ENCODE measurements at places on chromosomes 7 and 10.

- DNase-seq: no peak
These were observed 164.5 kb downstream of the HERPUD2 start for GRCh38 chr7:35530124-35531109.

- no peak for DNase-seq
These were observed 39.5 kb upstream of the INSIG1 start for GRCh38 chr7:155258226-155258560.

GRCh38 chr7:43891069-43891955 is 15.1 kb downstream of the URGCP start:
- no peak for DNase-seq

DNA sequence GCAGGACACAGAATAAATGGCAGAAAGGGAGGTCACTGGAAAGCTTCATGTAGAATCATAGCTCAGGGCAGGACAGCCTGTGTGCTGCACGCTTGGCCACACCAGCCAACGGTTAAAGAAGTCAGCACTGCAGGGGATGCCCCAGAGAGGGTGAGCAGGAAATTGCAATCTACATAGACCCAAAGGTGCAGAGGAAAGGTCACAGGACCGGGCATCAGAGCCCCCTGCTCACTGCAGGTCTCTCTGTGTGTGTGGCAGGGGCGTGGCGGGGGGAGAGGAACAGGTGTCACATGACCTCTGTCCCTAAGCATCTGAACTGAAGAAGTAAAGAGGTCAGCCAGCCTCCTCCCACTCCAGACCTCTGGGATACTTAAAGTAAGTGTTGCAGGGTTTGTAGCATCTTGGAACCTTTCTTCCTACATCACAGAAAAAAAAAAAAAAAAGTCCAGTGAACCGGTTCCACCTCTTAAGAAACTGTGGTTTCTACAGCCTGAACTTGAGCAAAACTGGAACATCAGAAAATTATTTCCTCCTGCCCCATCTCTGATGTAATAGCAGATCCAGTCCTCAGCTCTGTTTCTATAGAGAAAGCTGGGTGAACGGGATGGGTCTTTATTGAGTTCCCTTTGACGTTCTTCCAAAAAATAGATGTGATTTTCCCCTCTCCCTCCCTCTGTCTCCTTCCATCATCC is 64.3 kb downstream of the RGS10 start:
- DNase-seq: no peak

GRCh38 chr7:28409716-28410627 is 2.3 kb upstream of the CREB5 start:
- DNase-seq: peak; percentile 60

- DNase-seq: no peak
These were observed 4.6 kb downstream of the AGMO start for GRCh38 chr7:15557186-15557585.

GRCh38 chr10:80555415-80555814 is 17.7 kb downstream of the SH2D4B start:
- no peak for DNase-seq

DNA sequence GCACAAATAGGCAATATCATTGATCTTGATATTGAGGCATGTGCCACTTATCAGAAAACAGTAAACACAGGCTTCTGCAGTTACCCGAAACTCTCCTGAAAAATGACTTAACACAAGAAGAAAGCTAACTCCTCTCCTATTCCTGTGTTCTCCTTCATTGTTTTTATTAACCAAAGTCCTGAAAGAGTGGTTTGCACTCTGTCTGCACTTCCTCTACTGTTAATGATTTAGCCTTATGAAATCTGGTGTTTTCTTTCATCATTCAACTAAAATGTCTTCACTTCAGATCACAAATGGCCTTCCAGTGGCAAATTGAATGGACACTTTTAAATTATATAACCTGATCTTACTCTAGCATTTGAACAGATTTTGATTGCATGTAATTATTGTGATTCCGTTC is 630.6 kb upstream of the PHF14 start:
- DNase-seq: no peak

- DNase-seq: no peak
These were observed 1.4 kb upstream of the CALD1 start for GRCh38 chr7:134777908-134778580.

DNA sequence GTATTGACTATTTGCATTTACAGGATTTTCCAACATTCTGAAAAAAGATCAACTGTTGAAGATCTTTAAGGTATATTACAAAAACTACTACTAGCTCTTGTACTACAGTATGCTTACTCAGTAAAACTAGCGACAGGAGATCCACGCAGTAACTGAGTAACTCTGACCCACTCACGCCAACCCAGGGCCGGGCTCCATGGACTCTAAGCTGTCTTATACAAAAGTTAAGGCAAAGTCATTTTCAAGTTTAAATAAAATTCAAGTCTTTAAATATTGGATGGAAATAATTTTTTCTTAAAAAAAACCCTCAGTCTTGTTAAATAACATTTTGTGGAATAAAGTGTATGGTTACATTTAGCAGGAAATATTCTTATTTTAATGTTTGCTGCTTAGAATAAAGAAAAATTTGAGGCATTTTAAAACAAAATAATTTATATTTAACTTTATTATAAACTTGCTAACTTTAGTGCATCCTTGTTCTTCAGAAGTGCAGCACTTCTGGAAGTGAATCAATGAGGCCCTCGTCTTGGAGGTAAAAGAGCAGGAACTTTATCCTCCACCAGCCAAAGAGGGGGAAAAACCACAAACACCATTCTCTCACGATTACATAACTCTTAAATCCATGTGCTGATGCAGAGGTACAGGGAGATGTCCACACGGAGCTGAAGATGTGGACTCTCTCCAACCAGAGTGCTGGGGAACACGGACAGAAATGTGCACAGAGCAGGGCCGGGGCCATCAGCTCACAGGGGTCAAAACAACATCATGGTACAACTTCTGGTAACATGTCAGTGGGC is 119.9 kb downstream of the LARP4B start:
- no peak for DNase-seq

GRCh38 chr7:90693939-90694338 is 97.8 kb downstream of the CDK14 start:
- no peak for DNase-seq

DNA sequence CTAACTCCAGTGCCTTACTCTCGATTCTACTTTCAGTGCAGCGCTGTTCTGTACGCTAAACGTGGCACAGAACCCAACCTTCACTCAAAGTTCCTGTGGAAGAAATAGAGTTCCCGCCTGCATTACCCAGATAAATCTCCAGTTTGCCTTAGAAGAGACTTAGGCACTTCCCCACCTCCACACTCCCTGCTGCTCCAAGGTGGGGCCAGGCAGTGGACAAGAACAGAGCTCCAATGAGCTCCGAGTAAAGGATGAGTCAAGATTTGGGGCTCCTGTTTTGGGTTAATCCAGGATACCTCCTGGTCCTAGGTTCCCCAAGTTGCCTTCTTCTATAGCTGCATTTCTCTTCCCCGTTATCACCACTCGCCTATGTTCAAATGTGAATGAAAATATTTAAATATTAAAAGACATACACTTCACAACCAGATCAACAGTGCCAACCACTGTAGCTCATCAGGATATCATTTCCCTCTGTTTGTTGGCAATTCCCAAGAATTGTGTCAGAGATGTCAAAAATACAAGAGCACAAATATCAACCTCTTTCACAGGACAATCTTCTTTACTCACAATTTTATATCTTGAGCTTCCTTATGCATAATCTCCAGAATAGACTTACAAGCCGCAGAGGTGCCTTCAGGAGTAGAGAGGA is 48.0 kb downstream of the MALSU1 start:
- no peak for DNase-seq

DNA sequence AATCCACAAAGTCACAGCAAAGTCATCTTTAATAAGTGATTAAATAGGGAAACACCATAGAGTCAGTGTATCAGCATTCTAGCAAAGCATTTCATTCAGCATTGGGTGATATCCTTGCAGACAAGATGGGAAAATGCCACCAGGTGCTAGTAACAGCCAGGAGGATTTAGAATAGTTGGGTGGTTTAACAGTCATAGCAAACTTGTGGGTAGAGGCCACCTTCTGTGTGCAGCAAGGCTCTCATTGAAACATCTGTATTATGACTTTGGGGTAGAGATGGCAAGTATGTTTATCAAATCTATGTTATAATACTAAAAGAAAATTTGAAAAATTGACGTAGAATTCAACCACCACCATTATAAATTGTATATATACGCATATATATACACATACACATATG is 26.4 kb upstream of the ADO start:
- no peak for DNase-seq

DNA sequence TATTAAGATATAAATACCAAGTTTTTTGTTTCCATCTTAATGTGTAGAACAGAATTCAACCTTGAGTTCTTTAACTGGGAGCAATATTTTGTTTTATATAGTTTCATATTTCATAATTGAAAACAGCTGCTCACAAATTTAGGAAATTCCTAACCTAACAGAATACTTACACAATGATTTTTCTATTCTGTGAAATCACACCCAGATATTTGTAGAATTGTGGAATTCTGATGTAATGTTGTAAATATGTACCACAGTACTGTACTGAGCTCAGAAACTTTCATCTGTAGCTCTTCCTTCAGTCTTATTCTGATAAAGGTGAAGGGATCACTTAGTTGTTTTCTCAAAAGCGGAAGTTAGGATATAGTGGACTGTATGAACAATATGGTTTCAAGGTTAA is 143.4 kb upstream of the GLI3 start:
- no peak for DNase-seq

DNA sequence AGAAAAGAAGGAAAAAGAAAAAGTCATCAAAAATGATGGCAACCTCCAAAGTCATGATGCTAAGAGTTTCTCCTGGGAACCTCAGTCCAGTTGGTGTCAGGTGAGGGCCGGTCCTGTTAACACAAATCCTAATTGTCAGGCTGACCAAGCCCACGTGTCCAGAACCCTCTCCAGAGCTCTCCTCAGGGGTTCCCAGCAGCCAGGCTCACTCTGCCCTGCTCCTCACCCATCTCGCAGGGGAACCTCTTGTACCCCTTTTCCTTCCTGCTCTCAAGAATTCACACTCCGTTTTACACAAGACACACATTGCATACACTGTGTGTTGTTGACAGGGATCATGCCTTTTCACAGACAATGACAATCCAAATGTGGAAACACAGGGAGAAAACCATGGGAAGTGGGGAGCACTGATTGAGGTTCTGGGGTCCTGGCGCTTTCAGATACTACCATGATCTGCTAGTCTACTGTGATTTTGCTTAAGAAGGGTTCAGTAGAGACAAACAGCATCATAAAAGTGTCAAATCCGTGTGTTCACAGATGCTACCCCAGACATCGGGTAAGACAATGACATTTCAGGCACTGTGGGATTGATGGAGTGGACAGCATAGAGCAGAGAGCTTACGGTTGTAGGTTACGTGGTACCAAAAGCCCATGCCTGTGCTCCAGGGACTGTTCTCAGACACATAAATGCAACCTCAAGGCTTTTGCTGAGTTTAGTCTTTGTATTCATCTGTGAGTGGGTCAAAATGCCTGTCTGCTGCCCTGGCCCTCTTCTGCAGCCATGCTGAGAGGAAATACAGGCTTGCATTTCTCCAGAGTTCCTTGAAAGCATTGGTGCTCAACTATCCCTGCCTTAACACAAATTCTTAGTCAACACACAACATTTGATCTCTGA is 16.0 kb downstream of the IL2RA start:
- DNase-seq: no peak

DNA sequence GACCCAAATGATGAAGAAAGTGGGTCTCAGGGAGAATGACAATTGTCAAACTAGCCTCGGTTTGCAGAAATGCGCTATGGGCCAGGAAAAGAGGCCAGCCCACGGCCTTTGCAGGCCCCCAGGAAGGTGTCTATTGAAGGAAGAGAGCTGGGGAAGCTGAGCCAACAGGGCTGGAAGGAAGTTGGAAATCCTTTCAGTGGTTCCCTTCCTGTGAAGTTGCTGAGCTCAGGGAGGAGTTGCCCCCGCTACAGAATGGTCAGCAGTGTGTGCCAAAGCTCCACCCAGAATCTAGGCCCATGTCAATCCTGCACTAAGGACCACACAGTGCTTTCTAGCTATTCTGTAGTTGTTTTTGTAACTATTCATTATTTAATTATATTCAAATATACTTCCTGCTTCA is 91.6 kb upstream of the ANLN start:
- DNase-seq: no peak

DNA sequence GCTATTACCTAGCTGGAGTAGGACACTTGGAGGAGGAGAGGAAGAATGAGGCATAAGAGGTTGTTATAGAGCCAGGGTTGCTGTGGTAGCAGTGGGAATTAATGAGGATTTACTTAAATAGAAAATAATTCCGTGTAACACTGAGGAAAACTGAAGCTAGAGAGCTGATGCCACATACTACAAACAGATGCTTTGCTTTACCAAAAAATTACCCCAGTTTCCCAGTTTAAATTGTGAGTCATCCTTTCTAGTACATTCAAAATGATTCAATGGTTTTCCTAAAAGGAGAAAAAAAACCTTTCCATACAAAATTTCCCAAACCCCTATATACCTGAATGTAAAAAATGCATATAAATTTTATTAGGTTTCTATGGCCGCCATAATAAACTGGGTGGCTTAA is 58.3 kb downstream of the ZNF518A start:
- DNase-seq: no peak

GRCh38 chr10:49599546-49599945 is 10.6 kb upstream of the SLC18A3 start:
- DNase-seq: no peak

GRCh38 chr7:42232275-42232674 is 4.7 kb downstream of the GLI3 start:
- DNase-seq: no peak

GRCh38 chr7:27564881-27565482 is 97.7 kb downstream of the HIBADH start:
- peak; percentile 20 for DNase-seq

- no peak for DNase-seq
These were observed 52.6 kb upstream of the SP8 start for GRCh38 chr7:20839196-20839735.

DNA sequence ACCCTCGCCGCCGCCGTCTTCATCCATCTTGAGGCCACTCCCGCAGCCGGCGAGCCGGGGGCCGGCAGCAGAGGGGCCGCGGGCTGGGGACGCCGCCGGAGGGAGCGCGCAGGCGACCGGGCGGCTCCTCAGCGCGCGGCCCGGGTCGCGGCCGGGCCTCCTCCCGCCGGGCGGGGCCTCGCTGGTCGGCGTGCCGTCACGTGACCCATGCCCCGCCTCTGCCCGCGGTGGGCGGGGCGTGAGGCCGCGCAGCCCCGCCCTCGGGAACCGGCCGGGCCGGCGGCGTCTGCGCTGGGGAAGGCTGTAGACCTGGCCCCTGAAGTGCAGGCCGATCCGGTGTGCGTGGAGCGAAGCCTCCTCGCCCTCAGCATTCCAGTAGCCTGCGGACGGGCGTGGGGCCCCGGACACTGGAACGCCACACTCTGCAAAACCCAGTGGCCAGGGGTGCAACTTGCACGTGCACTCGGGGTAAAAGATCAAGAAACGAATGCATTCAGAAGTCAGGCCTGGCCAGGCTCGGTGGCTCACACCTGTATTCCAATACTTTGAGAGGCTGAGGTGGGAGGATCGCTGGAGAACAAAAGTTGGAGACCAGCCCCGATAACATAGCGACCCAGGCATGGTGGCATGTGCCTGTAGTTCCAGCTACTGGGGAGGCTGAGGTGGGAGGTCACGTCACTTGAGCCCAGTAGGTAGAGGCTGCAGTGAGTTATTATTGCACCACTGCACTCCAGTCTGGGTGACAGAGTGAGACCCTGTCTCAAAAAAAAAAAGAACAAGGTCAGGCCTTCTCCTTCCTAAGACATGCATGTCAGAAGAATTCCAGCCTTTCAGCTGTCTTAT is at the start of gene CYTH3:
CYTH3 (minus strand) TSS at position 144 of the 843 bp plus-strand sequence; CDS start at position 27, 117 bp downstream.
- DNase-seq: peak; percentile 100

- DNase-seq: no peak
These were observed 235.1 kb upstream of the AUTS2 start for GRCh38 chr7:69363136-69363535.

- no peak for DNase-seq
These were observed 548 bp upstream of the BNIP3 start for GRCh38 chr10:131982185-131982756.
